Hepatic stellate cell (primary cell): ENCODE measurements at places on chromosomes 4 and X.
A peak's percentile ranks its signal among the peaks of the same experiment; 100 is the strongest.

GRCh38 chr4:138301536-138301935, 59.4 kb upstream of the SLC7A11 start:
- DNase-seq = no peak

DNA sequence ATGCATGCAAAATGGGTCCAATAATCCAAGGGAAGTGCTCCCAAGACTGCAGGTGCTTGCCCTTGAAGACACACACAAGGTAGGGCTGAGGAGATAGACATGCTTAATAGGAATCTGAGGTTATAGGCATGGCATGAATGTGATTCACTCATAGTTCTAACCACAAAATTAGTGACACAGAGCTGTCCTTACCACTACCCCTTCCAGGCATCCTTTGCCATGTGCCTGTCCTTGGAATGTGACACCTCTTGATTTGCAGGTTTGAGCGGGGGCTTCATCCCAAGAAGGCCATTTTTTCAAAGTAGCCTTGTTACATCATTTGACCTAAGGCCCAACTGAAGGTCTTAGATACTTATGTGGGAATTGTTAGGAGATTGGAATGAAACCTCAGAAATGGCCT, 112.5 kb downstream of the CCNG2 start:
- DNase-seq = no peak

GRCh38 chr4:59161249-59161648, 2038.9 kb upstream of the ADGRL3 start:
- no peak for DNase-seq

- no peak for DNase-seq
Measured at GRCh38 chr4:57013543-57014120, 34.9 kb downstream of the POLR2B start.

DNA sequence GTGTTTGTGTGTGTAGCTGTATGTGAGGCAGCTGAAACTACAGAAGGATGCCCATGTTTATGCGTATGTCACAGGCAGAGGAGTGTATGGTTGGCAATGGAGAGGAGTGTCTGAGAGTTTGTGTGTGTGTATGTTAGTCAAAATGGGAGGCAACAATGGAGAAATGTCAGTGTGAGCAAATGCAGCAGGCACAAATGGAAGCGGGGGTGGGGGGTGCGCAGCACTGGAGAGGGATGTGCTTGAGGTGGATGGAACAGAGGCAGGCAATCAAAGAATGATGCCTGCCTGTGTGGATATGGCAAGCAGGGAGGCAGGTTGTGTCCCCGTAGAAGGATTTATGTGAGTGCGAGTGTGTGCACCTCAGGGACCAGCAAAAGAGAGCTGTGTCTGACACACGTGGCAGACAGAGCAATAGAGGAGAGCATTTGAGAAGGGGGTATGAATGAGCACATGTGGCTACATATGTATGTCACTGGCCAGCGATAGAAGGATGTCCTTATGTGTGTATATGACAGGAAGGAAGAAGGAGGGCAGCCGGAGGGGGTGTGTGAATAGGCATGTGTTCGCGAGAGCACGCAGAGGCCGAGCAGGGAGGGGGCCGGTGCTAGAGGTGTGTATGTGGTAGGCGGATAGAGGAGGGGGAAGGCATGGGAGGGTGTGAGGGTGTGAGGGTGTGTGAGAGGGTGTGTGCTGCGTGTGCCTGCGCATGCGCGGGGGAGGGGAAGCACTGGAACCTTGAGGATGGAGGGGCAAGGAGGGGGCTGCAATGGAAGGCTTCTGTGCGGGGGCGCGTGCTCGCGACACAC, 1.1 kb downstream of the PJA1 start:
- DNase-seq = peak; percentile 46

DNA sequence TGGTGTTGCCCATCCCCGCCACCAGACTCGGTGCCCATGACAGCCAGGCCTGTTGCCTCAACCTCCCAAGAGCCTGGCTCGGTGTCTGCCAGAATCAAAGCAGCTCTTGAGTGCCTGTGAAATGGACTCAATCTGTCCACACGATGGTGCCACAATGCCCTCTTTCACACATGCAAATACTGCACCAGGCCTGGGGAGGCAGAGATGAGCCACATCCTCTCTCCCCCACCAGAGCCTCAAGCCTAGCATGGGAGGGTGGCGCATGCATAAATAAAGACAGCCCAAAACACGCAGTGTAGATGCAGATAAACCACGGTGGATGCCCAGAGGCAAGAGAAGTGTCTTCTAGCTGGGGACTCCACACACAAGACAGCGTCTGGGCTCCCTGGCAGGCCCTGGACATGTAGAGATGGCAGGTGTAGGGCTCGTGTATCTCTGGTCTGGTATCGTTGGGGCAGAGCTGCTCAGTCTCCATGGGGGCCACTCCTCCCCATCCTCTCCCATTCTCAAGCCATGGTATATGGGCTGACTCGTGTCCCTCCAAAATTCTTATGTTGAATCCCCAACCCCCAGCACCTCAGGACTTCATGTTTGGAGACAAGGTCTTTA, 65.6 kb downstream of the JAKMIP1 start:
- no peak for DNase-seq

DNA sequence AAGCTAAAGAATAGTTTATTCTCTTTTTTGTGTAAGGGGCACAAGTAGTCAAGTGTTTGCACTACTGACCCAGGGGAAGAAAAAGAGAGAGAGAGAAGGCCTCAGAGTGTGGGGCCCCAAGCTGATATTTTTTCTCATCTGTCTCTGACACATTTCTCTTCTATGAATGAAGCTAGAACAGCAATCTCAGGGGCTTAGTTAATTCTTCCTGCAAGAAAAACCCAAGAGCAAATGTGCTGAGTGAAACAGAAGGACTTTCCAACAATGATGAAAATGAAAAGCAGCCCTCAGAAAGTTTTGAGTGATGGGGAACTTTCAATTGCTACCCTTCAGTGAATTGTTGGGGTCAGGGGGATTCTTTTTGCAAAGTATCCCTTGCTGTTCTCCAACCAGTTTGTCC, 9.2 kb upstream of the MSN start:
- no peak for DNase-seq

DNA sequence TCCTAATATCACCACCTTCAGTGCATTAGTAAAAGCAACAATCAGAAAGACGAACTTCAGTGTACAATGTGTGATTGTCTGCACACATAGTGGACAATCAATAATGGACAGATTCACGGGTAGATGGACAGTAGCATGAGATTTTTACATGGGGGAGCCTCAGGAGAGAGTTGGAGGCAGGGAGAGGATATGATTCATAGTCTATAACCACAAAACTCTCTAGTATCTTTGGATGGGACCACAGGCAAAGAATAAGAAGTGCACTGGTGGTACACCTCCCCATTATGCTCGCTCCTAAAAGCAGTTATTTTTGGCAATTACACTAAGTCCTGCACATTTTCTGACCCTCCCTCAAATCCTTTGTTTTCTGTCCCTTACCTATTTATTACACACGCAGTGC, 624.4 kb upstream of the ACTRT1 start:
- no peak for DNase-seq

GRCh38 chr4:64158648-64159326, 250.5 kb downstream of the TECRL start:
- peak; percentile 3 for DNase-seq

GRCh38 chr4:22410645-22411247, 105.1 kb downstream of the ADGRA3 start:
- DNase-seq = no peak

GRCh38 chrX:155188786-155189185, 27.5 kb upstream of the VBP1 start:
- DNase-seq = no peak

- DNase-seq = no peak
Measured at GRCh38 chr4:86118711-86119110, 241.1 kb downstream of the MAPK10 start.

GRCh38 chr4:94724016-94724790, 33.6 kb upstream of the BMPR1B start:
- no peak for DNase-seq

DNA sequence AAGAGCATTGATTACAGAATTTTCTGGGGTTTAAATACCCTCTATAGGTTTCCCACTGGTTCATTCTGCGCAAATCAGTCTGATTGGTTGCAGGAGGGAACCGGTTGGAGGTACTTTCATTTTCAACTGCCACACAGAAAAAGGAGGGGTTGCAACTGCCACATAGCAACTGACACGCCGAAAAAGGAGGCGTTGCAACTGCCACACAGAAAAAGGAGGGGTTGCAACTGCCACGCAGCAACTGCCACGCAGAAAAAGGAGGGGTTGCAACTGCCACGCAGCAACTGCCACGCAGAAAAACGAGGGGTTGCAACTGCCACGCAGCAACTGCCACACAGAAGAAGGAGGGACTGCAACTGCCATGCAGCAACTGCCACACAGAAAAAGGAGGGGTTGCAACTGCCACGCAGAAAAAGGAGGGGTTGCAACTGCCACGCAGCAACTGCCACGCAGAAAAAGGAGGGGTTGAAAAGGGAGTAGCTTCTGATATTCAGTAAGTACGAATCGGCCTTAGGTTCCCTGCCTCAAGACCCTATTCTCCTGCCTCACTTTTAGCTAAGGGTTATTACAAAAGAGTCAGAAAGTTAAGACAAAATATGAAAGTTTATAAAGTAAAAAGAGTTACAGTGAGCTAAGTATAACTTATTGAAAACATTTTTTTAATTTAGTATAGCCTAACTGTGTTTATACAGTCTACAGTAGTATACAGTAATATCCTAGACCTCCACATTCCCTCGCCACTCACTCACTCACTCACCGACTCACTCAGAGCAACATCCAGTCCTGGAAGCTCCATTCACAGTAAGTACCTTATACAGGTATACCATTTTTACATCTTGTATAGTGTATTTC, 431.8 kb downstream of the KCTD8 start:
- DNase-seq = no peak

- DNase-seq = no peak
Measured at GRCh38 chr4:126533146-126533805, 1099.5 kb upstream of the INTU start.

DNA sequence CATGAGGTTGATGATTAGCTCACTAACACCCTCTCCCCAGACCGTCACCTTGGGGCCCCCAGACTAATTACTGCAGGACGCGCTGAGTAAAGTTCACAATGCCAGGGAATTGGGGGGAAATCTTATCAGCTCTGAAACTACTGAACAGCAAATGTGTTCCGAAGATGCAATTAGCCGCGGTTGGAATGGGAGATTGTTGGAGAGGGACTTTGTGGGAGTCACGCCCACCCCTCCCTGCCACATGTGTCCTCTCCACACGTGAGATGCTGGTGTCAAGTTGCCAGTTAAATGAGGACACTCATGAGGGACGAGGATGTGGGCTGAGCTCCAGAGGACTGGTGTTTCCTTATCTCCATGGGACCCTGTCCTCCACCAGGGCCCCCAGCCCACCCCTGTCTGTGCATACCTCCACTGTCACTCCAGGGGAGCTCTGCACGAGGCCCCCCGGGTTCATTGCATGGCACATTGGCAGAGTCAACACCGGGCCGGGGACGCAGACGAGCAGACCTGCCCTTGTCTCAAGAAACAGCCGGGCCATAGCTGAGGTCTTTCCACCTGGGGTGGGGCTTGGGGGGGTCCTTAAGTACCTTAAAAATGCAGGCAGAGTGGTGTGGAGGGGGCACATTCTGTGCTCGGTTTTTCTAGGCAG, 175.4 kb upstream of the PSAPL1 start:
- DNase-seq = no peak

DNA sequence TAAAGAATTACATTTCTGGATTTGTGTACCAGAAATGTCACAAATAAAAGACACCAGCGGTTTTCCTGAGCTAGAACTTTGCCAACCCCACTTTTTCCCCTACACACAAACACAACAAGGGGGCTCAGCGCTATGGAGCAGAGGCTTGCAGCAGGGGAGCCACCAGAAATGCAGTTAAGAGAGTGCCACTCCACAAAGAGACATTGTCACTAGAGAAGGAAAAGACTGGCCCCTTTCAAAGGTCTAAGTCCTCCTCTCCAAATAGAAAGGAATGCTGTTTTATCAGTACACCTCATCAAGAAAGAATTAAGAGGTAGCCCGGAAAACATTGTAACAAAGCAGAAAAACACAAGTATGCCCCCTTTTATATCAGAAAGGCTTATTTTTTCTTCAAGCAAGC, 419.5 kb downstream of the HNRNPD start:
- DNase-seq = no peak

GRCh38 chrX:2423899-2424298, 76.9 kb downstream of the DHRSX start:
- DNase-seq = no peak

GRCh38 chrX:106976416-106976815, 23.6 kb downstream of the MORC4 start:
- no peak for DNase-seq
